MM.1S (cell line): ENCODE measurements at places on chromosomes 13 and 19.

DNA sequence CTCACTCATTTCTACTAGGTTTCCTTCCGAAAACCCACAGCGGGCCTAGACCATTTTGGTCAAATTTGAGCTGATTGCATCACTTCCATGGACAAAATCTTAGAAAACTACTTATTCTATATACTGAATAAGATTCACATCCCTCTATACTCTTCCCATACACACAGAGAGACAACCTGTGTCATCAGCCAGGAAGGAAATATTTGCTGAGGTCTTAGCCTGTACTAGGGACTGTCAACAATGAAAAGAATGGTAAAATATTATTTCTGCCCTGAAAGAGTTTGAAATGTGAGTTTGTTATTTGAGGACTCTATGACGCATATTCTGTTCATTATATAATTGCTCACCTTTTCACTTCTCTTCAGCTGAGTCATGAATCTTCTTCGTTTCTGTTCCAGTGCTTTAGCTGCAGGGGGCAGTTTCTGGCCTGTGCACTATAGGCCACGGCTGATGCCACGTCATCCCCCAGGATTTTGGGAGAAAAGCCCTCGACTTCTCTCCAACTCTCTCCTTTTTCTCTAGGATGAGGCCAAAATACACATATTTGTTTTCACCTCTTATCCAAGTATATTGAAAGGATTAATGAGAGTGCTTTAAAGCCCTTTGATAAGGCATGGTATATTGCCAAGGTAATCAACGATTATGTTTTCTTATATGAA, 47.7 kb downstream of the GSX1 start:
- DNase-seq, result no peak

DNA sequence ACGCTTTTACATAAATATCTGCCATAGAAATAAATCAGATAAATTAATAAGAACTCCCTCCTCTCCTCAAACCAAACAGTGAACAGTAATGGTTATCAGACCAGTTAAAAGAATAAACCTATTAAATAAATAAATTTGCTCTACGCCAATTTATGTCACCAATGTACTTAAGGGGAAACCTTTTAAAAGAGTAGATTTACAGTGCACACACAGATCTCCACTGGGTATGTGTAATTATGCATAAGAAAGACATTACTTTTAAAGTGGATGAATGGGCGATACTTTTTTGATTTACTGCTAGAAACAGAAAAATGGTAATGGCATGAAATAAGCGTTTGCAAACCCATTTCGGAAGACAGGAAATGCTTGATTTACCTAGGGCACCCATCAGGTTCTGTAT, 34.9 kb upstream of the C19orf12 start:
- no peak for DNase-seq

GRCh38 chr19:56114778-56115110, 6.4 kb downstream of the ZNF787 start:
- DNase-seq, result no peak

DNA sequence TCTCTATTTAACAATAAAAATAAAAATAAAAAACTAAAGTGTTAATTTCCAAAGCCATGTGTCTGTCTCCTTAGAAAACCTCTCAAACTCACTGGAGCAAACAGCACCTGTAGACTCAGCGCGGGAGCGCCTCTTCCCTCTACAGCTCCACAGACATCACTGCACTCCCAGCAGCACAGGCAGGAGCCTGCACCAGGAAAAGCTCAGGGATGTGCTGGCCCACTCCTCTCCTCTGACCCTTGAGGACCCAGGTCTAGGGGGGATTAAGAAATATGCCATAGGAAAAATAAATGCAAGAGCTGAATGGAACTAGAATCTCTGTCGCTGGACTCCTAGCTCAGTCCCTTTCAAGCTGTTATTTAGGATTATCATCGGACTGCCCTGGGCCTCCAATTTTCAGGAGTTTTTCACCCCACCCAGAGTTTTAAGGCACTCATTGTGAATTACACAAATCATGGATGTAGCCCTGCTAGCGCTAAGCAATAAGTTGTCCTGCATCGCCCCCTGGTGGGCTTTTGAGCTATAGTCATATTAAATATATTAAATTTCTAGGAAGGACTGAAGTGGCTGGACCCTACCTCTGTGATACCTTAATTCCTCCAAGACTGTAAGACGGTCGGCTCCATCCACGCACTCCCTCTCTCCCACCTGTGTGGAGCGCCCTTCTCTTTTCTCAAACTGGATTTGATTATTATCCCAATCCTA, 333.9 kb downstream of the UQCRFS1 start:
- peak; percentile 79 for DNase-seq

DNA sequence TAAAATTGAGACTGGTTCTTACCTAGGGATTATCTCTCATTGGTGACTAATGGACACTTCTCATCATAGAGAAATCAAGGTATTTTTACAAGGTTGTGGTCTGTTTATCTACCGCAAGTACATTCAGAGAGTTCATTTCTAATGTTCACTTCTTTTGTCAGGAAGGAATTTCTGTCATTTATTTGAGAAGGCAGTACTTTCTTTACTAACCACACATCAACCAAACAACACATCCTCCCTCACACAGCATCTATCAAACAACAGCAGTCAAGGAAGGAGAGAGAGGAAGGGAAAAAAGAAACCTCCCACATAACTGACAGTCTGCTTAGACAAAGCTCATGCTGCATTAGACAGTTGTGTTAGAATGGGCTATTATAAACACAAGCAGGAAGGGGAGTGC, 182.3 kb upstream of the KLF12 start:
- DNase-seq, result no peak

DNA sequence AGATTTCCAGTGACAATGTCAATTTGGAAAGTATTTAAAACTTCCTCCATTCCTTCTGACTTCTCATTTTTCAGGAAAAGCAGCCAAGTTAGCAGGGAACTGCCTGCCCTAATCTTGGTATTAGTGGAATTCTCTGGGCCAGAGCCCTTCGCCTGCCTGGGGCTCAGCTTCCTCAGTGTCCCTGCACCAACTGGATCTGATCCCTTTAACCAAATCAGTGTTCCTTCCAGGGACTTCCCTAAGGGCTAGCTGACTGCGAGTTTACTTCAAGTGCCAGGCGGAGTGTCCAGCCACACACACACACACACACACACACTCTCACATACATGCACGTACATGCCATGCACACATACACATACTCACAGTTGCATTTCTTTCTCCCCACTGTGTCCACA, 20.0 kb downstream of the RAB20 start:
- DNase-seq, result no peak

DNA sequence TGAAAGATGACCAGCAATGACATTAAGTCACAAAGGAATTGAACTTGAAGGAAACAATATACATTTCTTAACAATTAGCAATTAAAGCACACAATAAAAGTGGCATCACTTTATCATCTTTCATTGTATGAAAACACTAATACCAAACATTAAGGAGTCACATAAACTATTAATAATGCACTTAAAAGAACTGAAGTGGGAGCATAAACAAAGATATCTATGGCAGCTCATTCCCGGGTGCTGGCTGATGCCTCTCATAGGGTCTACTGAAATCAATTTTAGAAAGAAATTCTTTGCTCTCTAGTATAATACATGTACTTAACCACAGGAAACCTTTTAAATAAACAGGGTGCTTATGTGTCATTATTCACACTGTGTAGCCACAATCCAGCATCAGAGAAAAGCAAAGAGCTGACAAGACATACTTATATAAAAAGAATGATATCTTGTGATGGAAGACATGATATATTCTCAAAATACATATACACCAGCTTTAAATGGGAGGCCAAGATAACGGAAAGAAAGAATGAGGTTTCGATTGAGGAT, 1207.8 kb downstream of the EFNB2 start:
- no peak for DNase-seq

- DNase-seq, result no peak
These were observed 107.8 kb downstream of the EDNRB start for GRCh38 chr13:77810878-77811277.

DNA sequence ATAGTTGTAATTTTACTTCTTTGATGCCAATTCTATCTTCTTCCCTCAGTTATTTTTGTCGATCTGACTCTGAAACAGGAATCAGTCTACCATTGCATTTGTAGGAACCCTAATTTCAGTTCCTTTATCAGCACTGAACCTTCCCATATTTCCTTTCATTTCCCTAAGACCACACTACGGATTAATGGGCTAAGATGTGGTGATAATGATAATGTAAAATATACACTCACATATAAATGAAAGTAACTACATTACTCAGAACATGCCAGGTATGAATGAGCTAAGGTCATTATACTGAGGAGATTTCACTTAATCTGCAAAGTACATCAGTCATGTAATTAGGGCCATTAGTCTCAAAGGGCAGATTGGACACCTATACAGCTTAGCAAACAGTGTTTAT, 60.2 kb upstream of the RFC3 start:
- DNase-seq, result no peak

- no peak for DNase-seq
These were observed 216.1 kb upstream of the TMTC4 start for GRCh38 chr13:100890645-100891044.

- DNase-seq, result no peak
These were observed 27.3 kb upstream of the GPI start for GRCh38 chr19:34337739-34338138.

DNA sequence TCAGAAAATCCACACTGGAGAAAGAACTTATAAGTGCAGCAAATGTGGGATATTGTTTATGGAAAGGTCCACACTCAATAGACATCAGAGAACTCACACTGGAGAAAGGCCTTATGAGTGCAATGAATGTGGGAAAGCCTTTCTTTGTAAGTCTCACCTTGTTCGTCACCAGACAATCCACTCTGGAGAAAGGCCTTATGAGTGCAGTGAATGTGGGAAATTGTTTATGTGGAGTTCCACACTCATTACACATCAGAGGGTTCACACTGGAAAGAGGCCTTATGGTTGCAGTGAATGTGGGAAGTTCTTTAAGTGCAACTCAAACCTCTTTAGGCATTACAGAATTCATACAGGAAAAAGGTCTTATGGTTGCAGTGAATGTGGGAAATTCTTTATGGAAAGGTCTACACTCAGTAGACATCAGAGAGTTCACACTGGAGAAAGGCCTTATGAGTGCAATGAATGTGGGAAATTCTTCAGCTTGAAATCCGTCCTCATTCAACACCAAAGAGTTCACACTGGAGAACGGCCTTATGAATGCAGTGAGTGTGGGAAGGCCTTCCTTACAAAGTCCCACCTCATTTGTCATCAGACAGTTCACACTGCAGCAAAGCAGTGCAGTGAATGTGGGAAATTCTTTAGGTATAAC, 12.0 kb upstream of the ZNF548 start:
- no peak for DNase-seq

DNA sequence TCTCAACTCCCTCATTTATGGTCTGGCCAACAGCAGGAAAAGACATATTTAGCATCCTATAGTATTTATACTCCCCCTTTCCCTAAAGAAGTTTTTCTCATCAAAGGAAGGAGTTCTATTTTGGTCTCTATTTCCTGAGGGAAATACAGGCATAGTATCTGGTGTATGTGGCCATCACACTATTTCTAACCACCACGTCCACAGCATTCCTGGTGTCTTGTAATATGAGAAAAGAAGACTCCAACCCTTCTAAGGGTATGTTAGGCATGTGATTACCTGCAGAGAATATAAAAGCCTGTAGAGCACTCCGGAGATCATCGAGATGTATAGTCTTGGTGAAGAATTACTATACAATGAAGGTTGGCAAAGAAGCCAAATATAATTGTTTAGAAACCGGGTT, 137.4 kb downstream of the VWA8 start:
- DNase-seq, result no peak

DNA sequence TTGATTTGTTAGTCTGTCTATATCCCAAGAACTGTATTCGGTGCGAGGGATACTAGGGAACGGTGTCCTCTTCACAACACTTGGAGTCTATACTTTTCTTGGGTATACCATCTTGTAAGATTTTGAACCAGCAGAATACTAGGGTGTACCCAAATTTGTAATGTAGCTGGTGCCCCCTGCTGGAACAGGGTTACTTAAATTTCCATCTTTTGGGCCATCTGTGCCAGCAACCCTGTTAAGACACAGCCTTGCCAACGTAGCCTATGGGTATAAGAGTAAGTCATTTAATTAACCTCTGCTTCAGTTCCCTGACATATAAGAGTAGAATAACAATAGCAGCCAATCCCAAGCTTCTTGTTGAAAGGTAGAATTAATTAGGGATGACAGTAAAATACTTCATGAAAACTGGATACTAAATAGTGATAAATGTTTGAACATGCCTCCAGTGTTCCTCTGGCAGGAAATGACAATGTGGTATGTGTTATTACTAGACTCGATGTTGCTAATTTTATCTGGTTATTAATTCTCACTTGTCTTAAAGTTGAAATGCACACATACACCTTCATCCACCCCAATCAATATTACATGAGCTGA, 607.6 kb downstream of the FGF9 start:
- peak; percentile 62 for DNase-seq

DNA sequence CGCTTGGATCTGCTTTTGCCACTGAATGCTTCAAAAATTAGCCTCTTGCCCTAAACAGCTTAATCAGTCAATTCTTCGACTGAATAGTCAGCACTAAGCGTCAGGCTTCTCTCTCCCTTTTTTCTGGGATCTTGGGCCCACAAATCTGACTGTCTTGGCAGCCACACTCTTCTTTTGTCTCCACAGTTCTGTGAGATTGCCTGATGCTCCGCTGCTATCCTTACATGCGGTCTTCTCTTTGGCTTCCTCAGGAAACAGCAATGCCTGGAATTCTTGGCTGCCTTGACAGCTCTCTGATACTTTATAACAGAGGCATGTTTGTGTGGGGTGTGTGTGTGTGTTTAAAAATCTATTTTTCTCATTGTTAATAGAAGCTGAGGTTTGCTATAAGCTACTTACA, 32.6 kb downstream of the ERCC5 start:
- no peak for DNase-seq

DNA sequence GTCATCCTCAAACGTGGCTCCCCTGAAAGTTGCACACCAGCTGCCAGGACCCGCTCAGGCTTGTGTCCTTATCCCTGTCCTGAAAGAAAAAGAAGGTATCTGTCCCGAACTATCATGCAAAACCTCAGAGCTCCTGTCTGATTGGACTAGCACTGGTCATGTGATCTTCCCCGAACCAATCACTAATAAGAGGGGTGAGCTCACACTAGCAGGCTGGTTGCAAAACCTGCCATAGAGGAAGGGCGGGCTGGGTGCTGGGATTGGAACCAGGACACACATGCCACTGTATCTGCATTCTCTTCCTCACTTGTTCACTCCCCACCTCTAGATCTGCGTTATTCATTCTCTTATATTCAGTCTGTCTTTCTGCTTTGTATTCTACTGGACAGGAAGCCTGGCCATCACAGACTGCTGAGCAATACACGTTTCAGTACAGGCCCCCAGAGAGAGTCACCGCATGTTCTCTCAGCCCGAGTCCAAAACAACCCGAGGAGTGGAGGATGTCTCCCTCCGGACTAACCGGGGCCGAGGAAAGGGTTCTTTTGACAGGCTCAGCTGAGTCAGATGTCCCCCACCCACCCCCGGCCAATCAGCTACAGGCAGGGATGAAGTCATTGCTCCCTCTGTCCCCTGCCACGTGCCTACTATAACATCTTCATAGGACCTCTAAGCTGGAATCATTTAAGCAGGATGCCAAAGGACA, 97.7 kb downstream of the SIPA1L3 start:
- DNase-seq, result peak; percentile 32

DNA sequence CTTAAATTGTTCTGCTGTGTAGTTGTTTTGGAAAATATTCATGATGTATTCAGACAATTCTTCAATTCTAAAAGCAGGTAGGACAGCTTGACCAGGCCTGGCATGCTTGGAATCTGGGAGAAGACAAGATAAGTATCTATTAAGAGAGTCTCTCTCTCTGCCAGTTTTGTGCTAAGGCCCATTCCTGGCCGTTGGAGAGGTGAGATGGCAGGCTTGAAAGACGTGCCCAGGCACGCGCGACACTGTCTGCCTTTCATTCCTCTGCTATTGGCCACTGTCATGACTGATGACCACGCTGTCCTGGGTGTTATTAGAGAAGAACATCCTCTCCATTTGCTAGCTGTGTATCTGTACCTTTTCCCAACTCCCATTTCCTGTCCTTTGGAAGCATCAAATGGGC, 90.3 kb downstream of the LHFPL6 start:
- DNase-seq, result no peak
